ENCODE measurements at places on chromosomes 16 and 17. TPM values are rescaled to one million over a fixed set of nuclear protein-coding genes. Genes with fewer than 3 reads are reported as not detected.

DNA sequence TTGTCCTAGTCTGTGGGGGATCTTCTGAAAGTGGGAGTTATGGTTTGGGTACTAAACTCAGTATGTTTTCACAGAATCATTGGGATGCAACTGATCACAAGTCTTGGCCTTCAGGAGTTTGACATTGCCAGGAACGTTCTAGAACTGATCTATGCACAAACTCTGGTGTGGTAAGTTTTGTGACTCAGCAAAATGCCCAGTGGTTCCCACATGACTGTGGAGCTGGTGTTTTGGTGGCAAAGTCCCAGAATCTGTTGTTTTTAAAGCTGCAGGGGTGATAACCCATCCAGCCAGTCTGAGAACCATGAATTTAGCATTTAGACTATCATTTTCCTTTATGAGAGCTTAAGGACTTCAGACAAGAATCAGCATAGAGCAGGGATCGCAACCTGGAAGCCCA lies 40.6 kb downstream of the GDE1 start:
- H3K4me1 ChIP-seq: no peaks in the 10 kb centered on the region
- H3K27me3 ChIP-seq: no peaks in the 10 kb centered on the region
- DNase-seq: no peak
- H3K27ac ChIP-seq: no peak overlapping the region
- H3K4me3 ChIP-seq: no peak overlapping the region
- H3K36me3 ChIP-seq: no peaks in the 10 kb centered on the region

TAOK2 gene
- total RNA-seq: 49.9 TPM

- no peak overlapping the region for H3K27ac ChIP-seq
- H3K4me3 ChIP-seq: no peak overlapping the region
- H3K36me3 ChIP-seq: no peaks in the 10 kb centered on the region
- H3K4me1 ChIP-seq: peaks cover 32% of the 10 kb centered on the region
- DNase-seq: peak; percentile 90
Measured at GRCh38 chr16:85717393-85718152, 28.8 kb upstream of the GINS2 start.

DNA sequence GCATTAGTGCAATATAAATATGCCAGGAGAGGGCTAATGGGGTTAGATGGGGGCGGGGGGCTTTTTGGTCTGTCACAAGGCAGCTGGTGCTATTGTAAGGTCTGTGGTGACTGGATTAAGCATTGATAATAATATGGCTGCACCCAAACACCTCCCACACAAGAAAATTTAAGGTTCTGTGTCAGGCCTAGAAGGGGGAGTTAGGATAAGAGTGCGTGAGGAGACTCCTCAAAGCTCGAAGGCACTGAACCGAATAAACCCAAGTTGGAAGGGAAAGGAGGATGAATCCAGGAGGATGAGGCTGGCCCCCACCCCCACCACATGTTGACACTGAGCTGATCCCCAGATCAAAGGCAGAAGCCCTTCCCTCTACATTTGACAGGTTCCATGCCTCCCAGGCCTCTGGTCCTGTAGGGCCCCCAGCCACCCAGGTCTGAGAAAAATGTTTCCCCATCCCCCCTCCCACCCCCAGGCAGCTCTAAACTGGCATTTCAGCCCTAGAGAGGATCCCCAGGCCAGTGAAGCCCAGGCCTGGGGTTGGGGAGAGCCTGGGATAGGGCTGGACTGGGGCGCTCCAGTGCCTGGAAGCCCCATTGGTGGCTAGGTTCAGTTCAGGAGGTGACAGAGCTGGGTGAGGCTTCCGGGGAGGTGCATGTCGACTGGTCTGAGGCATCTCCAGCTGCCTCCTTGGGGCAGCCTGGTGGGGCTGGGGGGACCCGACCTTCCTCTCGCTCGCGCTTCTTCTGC lies 1.7 kb downstream of the HOXB1 start:
- DNase-seq: no peak
- H3K36me3 ChIP-seq: no peaks in the 10 kb centered on the region
- H3K4me3 ChIP-seq: no peak overlapping the region
- no peak overlapping the region for H3K27ac ChIP-seq
- H3K4me1 ChIP-seq: no peaks in the 10 kb centered on the region
- H3K27me3 ChIP-seq: peaks cover 100% of the 10 kb centered on the region

GRCh38 chr17:39538866-39539265 lies 68.9 kb downstream of the NEUROD2 start:
- H3K36me3 ChIP-seq: no peaks in the 10 kb centered on the region
- no peak overlapping the region for H3K4me3 ChIP-seq
- H3K4me1 ChIP-seq: no peaks in the 10 kb centered on the region
- no peaks in the 10 kb centered on the region for H3K27me3 ChIP-seq
- no peak for DNase-seq
- no peak overlapping the region for H3K27ac ChIP-seq

WIPI1 gene
- 27.8 TPM for total RNA-seq

PITPNM3 gene
- 5.0 TPM for total RNA-seq

GRCh38 chr17:62871291-62871690 lies 63.2 kb upstream of the MARCHF10 start:
- H3K27me3 ChIP-seq: no peaks in the 10 kb centered on the region
- H3K4me3 ChIP-seq: no peak overlapping the region

DNA sequence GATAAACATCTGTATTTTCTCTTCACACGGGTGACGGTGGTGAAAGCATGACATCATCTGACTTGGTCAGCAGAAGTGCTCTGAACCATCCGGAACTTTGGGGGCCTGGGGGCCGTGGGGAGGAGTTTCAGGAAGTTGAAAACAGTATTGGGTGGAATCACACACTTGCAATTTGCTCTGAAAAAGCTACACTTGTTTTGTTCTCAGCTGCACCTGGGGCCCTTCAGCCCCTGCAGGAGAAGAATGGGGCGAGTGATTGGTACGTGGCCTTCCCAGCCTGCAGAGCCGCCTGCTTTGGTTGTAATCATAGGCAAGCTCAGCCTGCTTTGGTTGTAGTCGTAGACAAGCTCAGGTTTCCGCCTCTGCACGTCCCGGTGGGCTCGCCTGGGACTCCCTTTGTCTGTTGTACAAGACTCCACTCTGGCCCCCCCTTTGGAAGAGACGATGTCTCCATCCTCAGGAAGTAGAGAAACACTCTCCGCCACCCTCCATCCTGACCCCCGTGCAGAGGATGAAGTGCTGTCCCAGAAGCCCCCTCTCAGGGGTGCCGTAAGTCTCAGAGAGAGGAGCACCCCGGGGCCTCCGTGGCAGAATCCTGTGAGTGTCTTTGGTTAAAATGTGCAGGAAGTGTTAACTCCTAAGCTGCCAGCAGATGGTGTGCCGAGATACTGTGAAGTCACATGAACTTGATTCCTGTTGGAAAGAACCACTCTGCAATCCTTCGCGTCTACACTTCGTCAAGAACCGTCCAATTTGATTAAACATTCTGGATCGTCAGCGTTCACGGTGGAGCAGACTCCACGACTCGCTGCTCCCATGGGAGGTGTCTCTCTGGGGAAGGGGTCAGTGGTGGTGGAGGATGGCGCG lies 5.4 kb downstream of the BANP start:
- H3K27me3 ChIP-seq: no peaks in the 10 kb centered on the region
- DNase-seq: peak; percentile 65
- H3K4me1 ChIP-seq: peaks cover 22% of the 10 kb centered on the region
- H3K4me3 ChIP-seq: peak overlapping the region; percentile 16
- H3K27ac ChIP-seq: peak overlapping the region; percentile 83

DNA sequence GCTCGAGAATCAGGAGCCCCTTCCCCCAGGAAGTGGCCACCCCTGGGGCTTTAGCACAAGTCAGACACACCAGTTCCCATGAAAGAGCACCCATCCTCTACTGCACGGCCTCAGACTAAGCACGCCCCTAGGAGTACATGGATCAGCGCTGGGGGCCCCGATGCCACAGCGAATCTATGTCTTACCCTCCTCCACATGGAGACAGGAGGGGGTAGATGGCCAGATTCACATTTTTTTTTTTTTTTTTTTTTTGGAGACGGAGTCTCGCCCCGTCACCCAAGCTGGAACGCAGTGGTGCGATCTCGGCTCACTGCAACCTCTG lies 3.2 kb upstream of the EXOSC6 start:
- H3K27me3 ChIP-seq: no peaks in the 10 kb centered on the region
- peaks cover 4% of the 10 kb centered on the region for H3K4me1 ChIP-seq
- H3K4me3 ChIP-seq: no peak overlapping the region
- H3K36me3 ChIP-seq: no peaks in the 10 kb centered on the region
- H3K27ac ChIP-seq: no peak overlapping the region
- DNase-seq: no peak

DNA sequence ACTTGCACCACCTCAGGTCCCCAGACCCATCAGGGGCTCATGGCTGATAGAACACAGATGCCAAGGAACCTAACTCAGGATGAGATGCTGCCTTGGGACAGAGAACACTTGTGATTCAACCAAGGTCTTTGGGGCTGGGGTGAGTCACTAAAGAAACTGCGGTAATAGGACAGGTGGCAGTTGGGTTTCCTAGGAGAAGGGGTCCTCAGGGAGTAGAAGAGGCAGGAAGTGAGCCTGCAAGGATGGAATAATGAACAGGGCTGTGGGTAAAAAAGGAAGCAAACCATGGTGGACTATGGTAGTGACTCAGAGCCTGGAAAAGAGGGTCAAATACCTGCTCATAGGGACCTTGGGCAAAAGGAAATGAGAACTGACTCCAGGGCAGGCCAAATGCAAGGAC lies 6.5 kb upstream of the PNPO start:
- no peak overlapping the region for H3K4me3 ChIP-seq
- H3K4me1 ChIP-seq: no peaks in the 10 kb centered on the region
- H3K27me3 ChIP-seq: no peaks in the 10 kb centered on the region

- no peak for DNase-seq
- no peak overlapping the region for H3K27ac ChIP-seq
- no peaks in the 10 kb centered on the region for H3K4me1 ChIP-seq
Measured at GRCh38 chr17:56821847-56822534, 11.7 kb downstream of the C17orf67 start.

DNA sequence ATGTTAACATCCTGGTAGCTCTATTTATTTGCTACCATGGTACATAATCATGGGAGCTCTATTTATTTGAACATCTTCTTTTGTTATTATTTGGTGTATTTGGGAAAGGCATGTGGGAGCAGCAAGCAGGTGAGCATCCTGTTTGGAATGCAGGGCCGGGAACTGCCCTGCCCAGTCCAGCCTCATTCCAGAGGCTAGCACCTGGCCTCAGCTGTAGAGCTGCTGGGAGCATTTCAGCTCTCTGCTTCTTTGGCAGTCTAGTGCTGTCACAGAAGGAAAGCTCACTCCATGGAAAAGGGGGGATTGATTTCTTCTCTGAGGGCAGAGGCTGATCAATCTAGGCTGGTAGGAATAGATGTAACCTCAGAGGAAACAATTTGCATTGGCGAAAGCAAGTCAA lies 112.5 kb downstream of the WWOX start:
- H3K27me3 ChIP-seq: no peaks in the 10 kb centered on the region
- no peaks in the 10 kb centered on the region for H3K36me3 ChIP-seq
- H3K27ac ChIP-seq: no peak overlapping the region
- H3K4me3 ChIP-seq: no peak overlapping the region
- H3K4me1 ChIP-seq: peaks cover 3% of the 10 kb centered on the region

DNA sequence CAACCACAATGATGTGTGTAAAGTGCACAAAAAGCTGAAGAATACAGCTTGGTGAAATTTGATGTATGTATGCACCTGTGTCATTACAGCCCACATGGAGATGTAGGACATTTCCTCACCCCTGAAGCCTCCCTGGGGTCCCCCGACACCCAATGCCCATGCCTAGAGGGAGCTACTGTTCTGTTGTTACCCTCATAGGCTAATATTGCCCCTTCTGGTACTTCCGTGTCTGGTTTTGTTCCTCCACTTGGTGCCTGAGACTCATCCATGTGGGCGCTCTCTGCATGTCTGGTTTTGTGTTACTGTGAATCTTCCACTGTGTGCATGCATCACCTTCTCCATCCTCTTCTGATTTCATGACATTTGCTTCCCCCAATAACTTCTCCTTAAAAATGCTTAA lies 18.6 kb downstream of the TNFRSF13B start:
- H3K36me3 ChIP-seq: no peaks in the 10 kb centered on the region
- H3K4me3 ChIP-seq: no peak overlapping the region
- H3K4me1 ChIP-seq: no peaks in the 10 kb centered on the region
- H3K27ac ChIP-seq: no peak overlapping the region

AGRP gene
- total RNA-seq: not detected

DNA sequence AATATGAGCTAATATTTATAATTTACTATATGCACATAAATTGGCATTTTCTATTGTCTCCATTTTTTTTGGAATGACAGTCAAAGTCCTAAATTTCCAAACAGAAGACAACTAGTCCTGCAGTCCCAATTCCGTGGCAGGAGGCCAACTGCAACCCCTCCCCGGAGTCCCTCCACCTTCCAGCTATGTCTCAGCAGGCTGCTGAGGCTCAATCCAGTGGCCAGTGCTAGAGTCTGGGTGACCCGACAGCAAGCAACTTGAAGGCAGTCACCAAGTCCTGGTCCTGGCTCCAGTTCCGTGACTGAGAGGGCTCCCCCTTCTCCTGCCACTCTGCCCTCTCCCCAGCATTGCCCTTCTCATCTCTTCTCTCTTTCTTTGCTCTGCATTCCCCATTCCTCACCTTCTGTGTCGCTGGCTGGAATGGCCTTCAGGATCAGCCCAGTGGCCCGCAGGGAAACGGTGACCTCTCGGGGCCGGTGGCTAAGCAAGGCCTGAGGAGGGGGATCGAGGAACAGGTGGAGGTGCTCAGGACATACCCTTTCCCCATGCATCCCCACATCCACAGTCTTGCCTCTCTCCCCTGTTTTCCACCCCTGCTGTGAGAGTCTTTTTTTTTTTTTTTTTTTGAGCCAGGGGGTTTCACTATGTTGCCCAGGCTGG lies 22.4 kb upstream of the MFSD6L start:
- H3K27me3 ChIP-seq: no peaks in the 10 kb centered on the region
- no peak overlapping the region for H3K4me3 ChIP-seq
- H3K4me1 ChIP-seq: no peaks in the 10 kb centered on the region
- no peak for DNase-seq
- H3K27ac ChIP-seq: no peak overlapping the region

DNA sequence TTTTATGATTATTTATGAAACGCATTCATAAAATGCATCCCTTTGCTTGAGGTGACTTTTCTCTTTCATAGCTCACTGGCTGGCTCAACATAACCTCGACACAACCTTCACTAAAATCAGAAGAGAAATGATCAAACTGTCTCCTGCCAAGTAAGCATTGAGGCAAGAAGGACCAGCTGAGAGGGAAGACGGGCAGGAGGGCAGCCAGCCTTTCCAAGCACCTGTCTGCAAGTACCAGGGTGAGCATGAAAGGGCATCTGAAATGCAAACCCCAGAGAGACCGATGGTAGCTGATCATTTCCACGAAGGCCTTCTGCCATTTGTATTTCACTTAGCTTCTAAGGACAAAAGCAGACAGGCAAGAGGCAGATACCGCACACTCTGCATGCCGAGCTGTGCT lies 52.1 kb upstream of the RPH3AL start:
- no peaks in the 10 kb centered on the region for H3K36me3 ChIP-seq
- no peak overlapping the region for H3K27ac ChIP-seq
- no peak for DNase-seq
- H3K4me1 ChIP-seq: peaks cover 4% of the 10 kb centered on the region

GRCh38 chr16:35559911-35560636 lies 2100.7 kb downstream of the TP53TG3F start:
- H3K4me1 ChIP-seq: no peaks in the 10 kb centered on the region
- H3K36me3 ChIP-seq: no peaks in the 10 kb centered on the region
- DNase-seq: no peak
- no peaks in the 10 kb centered on the region for H3K27me3 ChIP-seq
- no peak overlapping the region for H3K4me3 ChIP-seq
- no peak overlapping the region for H3K27ac ChIP-seq

- no peaks in the 10 kb centered on the region for H3K4me1 ChIP-seq
- DNase-seq: no peak
- H3K27me3 ChIP-seq: no peaks in the 10 kb centered on the region
- no peak overlapping the region for H3K27ac ChIP-seq
- H3K36me3 ChIP-seq: no peaks in the 10 kb centered on the region
- H3K4me3 ChIP-seq: no peak overlapping the region
Measured at GRCh38 chr16:52237823-52238222, 309.1 kb downstream of the TOX3 start.

Data from neural progenitor cell (in vitro differentiated cells).